Body of pancreas (tissue), 4 donors: ENCODE measurements at places on chromosomes 6 and 20. TPM values are rescaled to one million over a fixed set of nuclear protein-coding genes. Genes with fewer than 3 reads are reported as not detected.

The CITED2 gene
- 64.1 TPM for total RNA-seq

The SLC24A3 gene
- 1.0 TPM for total RNA-seq

The NOX3 gene
- not detected for total RNA-seq

The VNN1 gene
- not detected for total RNA-seq

DNA sequence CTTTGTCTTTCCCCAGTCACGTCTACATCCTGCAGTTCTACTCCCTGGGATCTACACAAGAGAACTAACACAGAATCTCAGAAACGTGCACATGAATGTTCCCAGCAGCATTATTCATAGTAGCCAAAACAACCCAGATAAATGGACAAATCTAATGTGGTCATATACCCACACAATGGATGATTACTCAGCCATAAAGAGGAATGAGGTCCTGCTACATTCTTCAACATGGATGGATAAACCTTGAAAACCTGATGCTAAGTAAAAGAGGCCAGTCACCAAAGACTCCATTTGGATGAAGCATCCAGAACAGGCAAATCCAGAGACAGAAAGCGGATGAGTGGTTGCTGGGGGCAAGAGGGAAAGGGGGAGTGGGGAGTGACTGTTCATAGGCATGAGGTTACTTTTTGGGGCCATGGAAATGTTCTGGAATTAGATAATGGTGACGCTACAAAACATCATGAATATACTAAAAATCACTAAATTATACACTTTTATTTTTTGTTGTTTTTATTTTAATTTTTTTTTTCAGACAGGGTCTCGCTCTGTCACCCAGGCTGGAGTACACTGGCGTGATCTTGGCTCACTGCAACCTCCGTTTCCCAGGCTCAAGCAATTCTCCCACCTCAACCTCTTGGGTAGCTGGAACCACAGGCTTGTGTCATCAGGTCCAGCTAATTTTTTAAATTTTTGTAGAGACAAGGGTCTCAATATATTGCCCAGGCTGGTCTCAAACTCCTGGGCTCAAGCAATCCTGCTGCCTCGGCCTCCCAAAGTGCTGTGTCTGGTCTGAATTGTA is 50.8 kb upstream of the DSN1 start:
- no peak overlapping the region for H3K27ac ChIP-seq
- H3K36me3 ChIP-seq = peaks cover 3% of the 10 kb centered on the region
- no peaks in the 10 kb centered on the region for H3K4me1 ChIP-seq
- DNase-seq = no peak
- no peak overlapping the region for H3K4me3 ChIP-seq
- no peaks in the 10 kb centered on the region for H3K27me3 ChIP-seq

DNA sequence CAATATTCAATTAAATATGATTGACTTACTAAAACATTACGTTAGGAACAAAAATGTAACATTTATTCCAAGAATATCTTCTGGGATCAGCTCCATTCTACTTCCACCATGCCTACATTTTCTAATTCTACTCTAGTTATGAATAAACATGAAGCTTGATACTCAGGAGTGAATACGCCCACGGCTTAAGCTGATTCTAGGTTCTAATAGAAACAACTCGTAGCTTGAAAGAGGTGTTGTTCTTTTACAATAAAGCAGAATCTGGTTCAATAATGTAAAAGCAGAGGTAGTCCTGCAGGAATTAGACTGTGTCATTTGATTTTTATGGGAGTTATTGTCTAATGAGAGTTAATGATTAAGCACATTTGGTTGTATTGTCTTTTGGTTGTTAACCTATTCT is 107.3 kb upstream of the OLIG3 start:
- no peaks in the 10 kb centered on the region for H3K36me3 ChIP-seq
- no peaks in the 10 kb centered on the region for H3K27me3 ChIP-seq
- no peaks in the 10 kb centered on the region for H3K4me1 ChIP-seq
- DNase-seq = no peak

- no peak for DNase-seq
- no peaks in the 10 kb centered on the region for H3K27me3 ChIP-seq
- H3K27ac ChIP-seq = no peak overlapping the region
- H3K4me3 ChIP-seq = no peak overlapping the region
- no peaks in the 10 kb centered on the region for H3K36me3 ChIP-seq
Observed at GRCh38 chr6:25928562-25929324, 1.7 kb downstream of the SLC17A2 start.

GRCh38 chr6:42781546-42781795 is 381 bp upstream of the BICRAL start:
- no peak overlapping the region for H3K4me3 ChIP-seq
- H3K4me1 ChIP-seq = peaks cover 31% of the 10 kb centered on the region
- H3K27ac ChIP-seq = peak overlapping the region; percentile 98
- H3K27me3 ChIP-seq = no peaks in the 10 kb centered on the region

DNA sequence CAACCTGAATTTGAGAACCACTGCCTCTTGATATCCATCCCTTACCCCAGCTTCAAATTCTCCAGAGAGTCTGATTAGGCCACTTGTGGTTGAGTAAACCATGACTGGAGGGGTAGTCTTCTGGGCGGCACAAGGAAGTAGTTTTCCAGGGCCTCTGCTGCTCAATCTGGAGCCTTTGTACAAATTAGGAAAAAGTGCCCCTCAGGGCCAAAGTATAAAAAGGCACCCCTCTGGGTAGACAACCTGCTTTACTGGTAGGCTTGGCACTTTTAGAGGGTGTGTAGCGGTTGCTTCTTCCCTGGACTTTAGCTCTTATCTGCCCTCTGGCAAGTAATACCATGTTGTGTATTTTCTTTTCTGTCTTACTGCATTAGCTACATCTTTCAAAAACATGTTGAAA is 32.9 kb upstream of the RPL7L1 start:
- no peak for DNase-seq
- no peaks in the 10 kb centered on the region for H3K27me3 ChIP-seq
- H3K4me3 ChIP-seq = no peak overlapping the region
- no peak overlapping the region for H3K27ac ChIP-seq
- H3K4me1 ChIP-seq = peaks cover 5% of the 10 kb centered on the region

DNA sequence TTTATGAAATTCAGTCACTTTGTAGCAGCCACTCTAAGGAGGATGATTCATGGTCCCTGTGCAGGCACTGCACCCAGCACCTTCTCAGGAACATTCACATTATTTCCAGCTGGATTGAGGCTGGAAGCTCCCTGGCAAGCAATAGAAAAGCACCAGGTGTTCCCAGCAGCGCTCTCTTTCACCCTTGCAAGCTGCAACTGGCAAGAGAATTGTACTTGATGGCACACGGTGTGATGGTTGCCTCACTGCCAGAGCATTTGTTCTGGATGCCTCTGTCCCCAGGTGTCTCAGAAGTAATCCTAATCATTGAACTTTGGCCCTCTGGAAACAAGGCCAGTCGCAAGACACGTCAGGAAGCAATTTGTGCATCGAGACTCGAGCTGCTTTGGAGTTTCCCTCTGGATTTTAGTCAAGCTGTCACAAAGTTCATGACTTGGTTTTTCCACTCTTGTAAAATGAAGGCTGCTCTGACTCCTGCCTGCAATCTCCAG is 24.9 kb upstream of the PHACTR2 start:
- no peaks in the 10 kb centered on the region for H3K4me1 ChIP-seq
- no peaks in the 10 kb centered on the region for H3K27me3 ChIP-seq
- DNase-seq = peak; percentile 18
- no peaks in the 10 kb centered on the region for H3K36me3 ChIP-seq
- H3K27ac ChIP-seq = no peak overlapping the region

GRCh38 chr20:60040471-60041162 is 82.4 kb downstream of the CDH26 start:
- H3K27ac ChIP-seq = no peak overlapping the region
- H3K4me3 ChIP-seq = no peak overlapping the region
- H3K4me1 ChIP-seq = no peaks in the 10 kb centered on the region

DNA sequence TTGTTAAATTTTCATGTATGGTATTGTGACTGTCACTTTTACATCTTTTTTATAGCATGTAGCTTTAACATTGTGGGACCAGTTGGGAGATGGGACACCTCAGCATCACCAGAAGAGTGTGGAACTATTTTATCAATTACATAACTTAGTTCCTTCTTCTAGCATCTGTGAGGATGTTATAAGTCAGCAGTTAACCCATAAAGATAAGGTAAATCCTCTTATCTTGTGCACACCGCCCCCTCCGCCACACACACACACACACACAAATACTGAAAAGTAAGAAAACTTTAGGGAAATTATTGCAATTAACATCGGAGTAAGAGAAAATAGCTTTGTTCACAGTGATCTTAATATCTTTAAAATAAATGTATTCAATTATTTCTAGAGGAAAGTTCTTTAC is 60.9 kb downstream of the PGM3 start:
- H3K4me1 ChIP-seq = no peaks in the 10 kb centered on the region
- H3K27ac ChIP-seq = no peak overlapping the region
- H3K4me3 ChIP-seq = no peak overlapping the region
- no peak for DNase-seq

- H3K4me1 ChIP-seq = no peaks in the 10 kb centered on the region
- no peak for DNase-seq
- no peak overlapping the region for H3K27ac ChIP-seq
- no peak overlapping the region for H3K4me3 ChIP-seq
Observed at GRCh38 chr6:105810922-105811482, 275.1 kb upstream of the PRDM1 start.
